GM23338 (cell line): ENCODE measurements at places on chromosomes 13 and 19.

DNA sequence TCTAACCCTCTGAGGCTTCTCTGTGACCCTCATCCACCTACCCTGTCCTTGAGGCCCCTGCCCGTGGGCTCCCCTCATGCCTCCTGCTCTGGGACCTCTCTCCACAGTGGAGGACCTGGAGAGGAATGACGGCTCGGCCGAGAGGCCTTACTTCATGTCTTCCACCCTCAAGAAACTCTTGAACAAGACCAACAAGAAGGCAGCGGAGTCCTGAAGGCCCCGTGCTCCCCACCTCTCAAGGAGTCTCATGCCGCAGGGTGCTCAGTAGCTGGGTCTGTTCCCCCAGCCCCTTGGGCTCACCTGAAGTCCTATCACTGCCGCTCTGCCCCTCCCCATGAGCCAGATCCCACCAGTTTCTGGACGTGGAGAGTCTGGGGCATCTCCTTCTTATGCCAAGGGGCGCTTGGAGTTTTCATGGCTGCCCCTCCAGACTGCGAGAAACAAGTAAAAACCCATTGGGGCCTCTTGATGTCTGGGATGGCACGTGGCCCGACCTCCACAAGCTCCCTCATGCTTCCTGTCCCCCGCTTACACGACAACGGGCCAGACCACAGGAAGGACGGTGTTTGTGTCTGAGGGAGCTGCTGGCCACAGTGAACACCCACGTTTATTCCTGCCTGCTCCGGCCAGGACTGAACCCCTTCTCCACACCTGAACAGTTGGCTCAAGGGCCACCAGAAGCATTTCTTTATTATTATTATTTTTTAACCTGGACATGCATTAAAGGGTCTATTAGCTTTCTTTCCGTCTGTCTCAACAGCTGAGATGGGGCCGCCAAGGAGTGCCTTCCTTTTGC lies 10.8 kb upstream of the ILF3 start:
- no peak for DNase-seq

DNA sequence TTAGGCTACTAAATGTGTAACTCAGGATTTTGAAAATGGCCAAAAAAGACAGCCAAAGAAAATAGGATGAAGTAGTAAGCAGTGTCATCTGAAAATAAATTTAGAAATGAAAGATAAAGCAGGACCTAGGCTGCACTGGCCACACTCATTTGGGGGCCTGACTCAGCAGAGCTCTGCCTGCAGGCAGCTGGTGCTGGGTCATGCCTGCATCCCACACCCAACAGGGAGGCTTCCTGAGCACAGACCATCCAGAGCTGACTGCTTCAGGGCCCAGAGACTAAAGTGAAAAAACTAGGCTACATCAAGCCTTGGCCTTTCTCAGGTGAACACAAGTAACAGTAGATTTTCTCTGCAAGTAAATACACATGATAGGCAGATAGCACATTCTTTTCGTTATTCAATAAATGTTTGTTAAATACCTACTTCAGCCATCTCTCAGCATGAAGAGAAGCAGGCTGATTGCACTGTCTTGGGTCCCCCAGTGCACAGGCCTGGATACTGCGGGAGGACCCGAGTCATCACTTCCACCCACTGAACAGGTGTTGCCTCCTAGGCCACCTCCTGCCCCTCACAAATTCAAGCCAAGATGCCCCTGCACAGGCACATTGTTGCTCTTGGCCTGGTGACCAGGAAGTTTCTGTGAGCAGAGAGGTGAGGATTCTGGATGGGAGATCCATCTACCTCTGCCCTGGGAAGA lies 284.0 kb downstream of the OXGR1 start:
- DNase-seq = peak; percentile 24

DNA sequence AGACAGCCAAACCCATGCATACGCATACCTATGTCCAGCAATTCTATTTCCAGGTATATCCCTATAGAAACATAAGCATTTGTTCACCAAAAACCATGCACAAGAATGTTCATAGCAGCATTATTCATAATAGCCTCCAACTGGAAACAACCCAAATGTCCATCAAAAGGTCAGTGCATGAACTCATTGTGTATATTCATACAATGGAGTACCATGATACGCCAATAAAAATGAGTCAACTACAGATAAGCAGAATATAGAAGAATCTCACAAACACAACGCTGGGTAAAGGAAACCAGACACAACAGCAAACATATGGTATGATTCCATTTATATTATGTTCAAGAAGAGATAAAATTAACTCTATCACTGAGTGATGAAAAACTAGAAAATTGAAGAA lies 23.8 kb downstream of the DEDD2 start:
- DNase-seq = no peak

DNA sequence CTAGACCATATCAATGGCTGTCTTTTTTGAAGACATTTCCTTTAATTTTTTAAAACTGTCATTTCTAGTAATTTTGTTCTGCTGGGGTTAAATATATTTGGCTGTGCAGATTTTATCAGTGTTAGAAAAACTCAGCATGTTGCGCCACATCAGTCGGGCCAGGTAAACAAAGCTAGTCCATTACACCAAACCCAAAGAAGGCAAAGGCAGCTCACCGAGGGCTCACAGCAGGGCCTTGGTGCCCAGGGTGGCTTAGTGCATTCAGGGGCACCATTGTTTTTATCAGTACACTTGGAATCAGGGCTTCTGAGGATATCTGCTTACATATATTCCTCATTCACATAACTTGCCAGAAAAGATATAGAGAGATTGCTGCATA lies 22.2 kb downstream of the SPATA13 start:
- DNase-seq = no peak

DNA sequence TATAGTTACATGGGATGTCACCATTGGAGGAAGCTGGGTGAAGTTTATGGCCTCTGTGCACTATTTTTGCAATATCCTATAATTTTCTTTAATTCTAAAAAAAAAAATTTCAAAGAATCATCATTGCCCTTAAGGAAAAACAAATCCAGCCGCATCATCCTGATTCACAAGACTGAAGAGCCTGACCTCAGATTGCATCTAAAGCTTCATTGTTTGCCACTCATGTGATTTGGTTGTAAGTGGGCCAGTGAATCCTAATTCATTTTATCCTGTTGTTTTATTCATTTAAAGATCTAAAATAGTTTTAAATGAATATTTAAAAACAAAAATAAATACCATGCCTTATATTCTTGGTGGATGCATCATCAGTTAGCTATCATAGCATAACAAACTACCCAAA lies 504.5 kb downstream of the TBC1D4 start:
- no peak for DNase-seq

DNA sequence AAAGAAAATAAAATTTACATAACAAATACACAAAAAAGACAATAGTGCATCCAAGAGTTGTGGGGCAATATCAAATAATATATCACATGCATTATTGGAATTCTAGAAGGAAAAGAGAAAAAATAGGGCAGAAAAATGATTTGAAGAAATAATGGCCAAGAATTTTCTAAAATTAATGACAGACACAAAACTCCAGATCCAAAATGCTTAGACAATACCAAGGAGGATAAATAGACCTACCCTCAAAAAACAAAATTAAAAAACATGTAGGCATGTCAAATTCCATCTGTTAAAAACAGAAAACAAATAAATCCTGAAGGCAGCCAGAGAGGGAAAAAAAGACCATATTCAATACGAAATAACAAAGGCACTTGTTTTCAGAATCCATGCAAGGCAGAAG lies 191.5 kb upstream of the ZNF536 start:
- DNase-seq = no peak

GRCh38 chr19:49106648-49107135 lies 7.5 kb upstream of the LIN7B start:
- DNase-seq = peak; percentile 81

GRCh38 chr13:40963927-40964326 lies 55.2 kb downstream of the ELF1 start:
- DNase-seq = no peak

DNA sequence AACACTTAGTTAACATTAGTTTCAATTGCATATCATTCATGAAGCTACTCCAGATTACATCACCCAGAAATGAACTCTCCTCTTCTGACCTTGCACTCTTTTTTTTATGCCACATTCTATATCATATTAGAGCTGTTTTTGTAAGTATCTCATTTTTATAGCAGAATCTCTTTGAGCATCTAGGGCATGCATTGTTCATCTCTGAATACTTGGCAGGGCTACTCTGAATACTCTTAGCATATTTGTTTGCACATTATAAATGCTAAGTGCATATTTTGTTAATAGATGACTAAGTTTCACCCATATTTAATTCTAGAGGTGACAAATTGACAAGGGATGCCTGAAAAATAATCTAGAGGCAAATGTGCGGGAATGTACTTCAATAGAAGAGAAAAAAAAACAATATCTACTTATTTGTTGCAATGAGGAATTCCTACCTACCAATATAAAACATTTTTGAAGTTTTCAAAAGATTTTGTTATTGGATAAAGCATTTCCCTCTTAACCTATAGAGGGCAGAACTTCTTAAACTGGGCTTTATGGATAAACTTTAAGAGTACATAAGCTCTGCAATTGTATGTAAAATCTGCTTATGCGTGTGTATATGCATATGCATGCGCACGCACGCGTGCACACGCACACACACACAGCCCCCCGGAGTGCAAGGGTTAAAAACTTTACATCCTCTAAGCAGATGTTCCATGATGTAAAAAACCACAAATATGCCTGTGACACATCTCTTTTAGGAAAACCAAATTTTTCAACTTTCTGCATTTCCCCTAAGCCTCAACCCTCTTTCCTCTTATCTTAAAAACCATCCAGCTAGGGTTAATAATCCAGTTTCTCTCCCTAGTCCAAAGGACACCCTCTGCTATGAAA lies 73.0 kb upstream of the OXGR1 start:
- no peak for DNase-seq

GRCh38 chr13:44974056-44974793 lies 15.0 kb downstream of the NUFIP1 start:
- no peak for DNase-seq

DNA sequence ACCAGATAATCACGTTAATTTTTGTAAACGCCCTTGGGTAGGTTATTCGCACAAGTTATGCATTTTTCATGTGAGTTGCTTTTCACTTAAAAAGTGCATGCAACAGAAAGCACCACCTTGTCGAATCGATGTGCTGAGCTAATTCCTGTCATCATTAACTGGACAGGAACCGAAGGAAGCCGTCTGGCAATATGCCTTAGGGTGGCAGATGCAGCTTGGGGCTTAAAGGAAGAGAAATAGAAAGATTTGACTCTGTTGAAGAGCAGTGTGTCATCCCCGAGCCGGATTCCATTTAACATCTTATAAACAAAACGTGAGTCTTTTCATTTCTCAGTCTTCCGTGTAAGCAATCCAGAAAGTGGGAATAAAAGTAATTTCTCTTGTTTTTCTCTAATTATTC lies 70.0 kb downstream of the ATP11A start:
- no peak for DNase-seq

DNA sequence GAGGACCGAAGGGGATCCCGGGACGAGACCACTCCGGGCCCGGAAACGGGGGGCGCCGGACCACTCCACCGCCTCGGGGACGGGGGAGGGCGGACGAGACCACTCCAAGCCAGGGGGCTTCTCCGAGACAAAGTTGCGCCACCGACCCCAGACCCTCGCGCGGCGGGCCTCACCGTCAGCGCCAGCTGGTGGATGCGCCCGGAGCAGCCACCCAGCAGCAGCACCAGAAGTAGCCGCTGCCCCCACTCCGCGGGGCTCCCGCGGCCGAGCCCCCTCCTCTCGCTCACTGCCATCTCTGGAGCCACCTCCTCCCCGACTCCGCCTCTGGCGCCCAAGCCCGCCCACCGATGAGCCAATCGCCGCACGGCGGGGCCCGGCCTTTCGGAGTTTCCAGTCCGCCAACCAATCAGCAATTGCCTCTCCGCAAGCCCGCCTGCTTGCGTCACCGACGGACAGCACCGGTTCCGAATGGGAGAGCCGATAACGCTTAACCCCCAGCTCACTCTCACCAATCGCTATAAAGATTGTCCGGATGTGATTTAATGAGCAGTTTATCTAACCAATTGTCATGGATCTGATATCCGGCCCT lies at the start of gene GPR108:
GPR108 (minus strand) TSS at position 297 of the 589 bp plus-strand sequence; CDS start at position 293, 4 bp downstream.
- peak; percentile 100 for DNase-seq

DNA sequence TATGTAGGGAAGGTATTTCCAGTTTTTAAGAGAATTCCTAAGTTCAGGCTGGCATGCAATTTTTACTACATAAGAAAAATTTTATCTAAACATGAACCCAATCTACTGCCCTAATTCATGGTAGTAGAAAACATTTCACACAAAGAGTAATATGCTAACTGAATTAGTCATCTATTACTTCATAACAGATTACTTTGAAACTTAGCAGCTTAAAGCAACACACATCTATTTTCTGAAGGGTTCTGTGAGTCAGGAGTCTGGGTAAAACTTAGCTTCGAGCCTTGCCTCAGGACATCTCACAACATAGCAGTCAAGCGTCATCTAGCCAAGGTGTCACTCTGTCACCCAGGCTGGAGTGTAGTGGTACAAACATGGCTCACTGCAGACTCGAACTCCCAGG lies 537.5 kb downstream of the DCT start:
- DNase-seq = no peak

DNA sequence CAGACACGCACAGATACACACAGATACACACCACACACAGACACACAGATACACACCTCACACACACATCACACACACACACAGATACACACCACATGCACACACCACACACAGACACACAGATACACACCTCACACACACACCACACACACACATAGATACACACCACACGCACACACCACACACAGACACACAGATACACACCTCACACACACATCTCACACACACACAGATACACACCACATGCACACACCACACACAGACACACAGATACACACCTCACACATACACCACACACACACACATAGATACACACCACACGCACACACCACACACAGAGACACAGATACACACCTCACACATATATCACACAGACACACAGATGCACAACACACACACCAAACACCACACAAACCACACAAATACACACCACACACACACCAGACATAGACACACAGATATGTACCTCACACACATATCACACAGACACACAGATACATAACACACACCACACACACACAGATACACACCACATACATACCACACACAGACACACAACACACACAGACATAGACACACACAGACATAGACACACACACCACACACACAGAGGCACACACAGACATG lies 24.2 kb upstream of the SLC7A10 start:
- no peak for DNase-seq

GRCh38 chr19:3626473-3627350 lies at the start of gene CACTIN:
Gene CACTIN (minus strand): TSS chr19:3626790. CDS start chr19:3626762, 28 bp downstream.
- DNase-seq = peak; percentile 100

GRCh38 chr19:40383668-40384248 lies 6.2 kb downstream of the HIPK4 start:
- DNase-seq = peak; percentile 55

DNA sequence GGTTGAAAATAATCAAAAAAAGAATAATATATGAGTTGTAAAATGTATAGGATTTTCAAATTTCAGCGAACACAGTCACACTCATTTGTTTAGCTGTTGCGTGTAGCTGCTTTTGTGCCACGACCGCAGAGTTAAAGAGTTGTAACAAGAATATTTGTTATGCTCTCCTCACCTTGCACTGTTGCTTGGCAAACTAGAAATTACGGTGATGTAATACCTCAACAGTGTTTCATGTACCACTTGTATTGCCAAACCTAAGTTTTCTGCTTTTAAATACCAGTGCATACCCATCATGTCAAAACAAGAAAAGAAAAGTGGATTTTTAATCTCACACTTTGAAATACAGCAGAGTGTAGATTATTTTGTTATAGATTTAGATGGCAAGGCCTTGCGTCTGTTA lies 201.1 kb downstream of the NBEA start:
- no peak for DNase-seq
